HL-60 (cell line): ENCODE measurements at places on chromosomes 12 and 14.

GRCh38 chr12:120350576-120351350, 18.2 kb downstream of the MSI1 start:
- no peak for DNase-seq

DNA sequence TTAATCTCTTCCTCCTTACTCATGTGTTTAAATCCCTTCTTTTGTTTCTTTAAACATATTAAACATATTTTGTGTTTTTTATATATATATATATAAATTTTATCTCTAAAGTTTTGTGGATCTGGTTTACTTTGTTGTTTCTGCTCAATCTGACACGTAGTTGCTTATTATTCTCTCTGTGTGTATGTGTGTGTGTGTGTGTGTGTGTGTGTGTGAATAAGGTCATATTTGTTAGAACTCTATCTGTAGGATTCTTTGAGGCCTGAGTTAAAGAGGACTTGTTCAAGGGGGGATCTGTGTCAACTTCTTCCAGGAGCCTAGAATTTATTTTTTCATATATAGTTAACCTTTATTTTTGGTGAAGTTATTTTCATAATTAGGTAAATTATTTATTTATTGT, 2.7 kb downstream of the GPR65 start:
- DNase-seq: no peak

DNA sequence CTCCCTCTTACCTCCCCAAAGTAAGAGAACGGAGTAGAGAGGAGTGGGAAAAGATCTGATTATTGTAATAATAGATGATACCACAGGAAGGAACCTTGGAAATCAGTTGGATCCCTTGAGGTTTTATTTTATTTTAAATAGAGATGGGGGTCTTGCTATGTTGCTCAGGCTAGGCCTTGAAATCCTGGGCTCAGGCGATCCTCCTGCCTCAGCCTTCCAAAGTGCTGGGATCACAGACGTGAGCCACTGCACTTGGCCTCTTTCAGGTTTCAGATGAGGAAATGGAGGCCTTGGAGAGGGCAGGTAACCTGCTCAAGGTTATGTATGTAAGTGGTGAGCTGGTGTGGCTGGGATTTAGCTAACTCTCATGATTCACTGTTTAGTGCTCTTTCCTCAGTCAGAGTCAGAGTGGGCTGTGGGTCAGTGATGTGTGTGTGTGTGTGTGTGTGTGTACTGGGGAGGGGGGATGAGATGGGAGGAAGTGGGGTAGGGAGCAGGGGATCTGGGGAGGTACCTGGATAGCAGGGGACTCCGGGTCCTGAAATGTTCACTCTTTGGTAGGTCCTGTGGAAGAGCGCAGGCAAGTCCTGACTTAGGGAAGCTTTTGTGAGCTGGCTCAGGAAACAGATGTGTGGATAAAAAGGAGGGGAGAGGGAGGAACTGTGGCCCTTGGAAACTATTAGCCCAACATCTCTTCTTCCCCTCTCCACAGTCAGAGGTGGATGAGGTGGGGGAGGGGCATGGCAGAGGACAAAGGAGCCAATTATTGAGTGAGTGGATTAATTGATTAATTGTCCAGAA, 4.7 kb upstream of the CISTR start:
- no peak for DNase-seq

GRCh38 chr14:57641776-57642175, 148.1 kb upstream of the CCDC198 start:
- no peak for DNase-seq

DNA sequence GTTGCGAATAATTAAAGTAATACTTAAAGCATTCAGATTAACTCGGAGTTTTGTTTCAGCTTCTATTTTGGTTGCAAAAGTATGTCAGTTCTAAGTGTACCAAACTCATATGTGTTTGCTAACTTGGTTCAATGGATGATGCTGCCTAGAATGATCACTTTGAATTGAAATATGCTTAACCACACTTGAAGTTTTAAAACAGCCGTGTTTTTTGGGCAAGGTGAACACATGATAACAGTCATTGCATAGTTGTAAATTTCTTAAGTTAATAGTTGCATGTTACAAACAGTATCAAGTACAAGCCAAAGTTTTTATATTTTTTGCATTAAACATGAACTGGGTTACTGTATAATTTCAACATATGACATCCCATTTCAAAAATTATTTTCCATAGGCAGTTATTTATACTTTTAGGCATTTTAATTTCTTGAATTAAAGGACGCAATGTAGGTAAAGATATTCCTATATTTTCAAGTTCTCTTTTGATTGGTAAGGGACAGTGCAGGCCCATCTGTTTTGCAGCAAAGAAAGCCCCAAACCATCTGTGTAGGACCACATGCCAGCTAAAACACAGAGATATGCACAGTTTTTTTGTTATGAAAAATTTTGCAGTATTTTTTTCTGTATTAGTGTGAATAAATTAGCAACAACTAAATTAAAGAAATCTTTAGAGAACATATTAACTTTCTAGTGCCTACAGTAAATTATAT, 575.5 kb downstream of the PRKD1 start:
- no peak for DNase-seq

- DNase-seq: no peak
Observed at GRCh38 chr14:89534902-89535685, 118.1 kb upstream of the FOXN3 start.

DNA sequence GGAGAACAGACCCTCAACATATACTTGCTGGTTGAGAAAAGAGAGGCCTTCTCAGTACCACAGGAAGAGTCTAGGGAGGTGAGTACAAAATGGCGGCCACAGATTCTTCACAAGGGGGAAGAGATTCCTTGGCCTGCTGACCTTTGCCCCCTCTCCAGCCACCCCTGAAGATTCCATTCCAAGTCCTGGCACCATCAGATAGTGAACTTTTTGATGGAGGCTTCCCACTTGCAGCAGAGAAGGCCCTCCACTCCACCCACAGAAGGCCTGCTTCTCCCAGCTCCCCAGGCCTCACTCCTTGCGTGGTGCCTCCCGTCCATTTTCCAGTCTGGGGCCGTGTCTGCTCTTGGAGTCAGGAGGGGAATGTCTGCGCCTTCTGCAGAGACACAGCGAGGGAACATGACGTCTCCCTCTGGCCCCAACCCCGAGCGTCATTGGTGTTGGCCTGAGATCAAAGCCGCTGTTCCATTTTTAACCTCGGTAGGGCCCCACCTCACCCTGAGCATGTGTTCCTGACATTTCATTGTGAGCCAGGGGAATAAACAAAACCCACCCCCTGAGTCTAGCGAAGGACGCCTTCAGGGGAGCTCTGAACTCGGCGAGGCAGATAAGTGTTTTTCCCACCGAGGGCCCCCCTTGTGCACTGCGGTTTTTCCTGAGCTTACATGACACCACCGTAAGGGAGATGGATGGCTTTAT, 268.7 kb upstream of the TBX3 start:
- no peak for DNase-seq

GRCh38 chr14:68140076-68140741, 320.6 kb downstream of the RAD51B start:
- DNase-seq: no peak

- DNase-seq: no peak
Observed at GRCh38 chr14:104694475-104694950, 5.1 kb downstream of the INF2 start.

DNA sequence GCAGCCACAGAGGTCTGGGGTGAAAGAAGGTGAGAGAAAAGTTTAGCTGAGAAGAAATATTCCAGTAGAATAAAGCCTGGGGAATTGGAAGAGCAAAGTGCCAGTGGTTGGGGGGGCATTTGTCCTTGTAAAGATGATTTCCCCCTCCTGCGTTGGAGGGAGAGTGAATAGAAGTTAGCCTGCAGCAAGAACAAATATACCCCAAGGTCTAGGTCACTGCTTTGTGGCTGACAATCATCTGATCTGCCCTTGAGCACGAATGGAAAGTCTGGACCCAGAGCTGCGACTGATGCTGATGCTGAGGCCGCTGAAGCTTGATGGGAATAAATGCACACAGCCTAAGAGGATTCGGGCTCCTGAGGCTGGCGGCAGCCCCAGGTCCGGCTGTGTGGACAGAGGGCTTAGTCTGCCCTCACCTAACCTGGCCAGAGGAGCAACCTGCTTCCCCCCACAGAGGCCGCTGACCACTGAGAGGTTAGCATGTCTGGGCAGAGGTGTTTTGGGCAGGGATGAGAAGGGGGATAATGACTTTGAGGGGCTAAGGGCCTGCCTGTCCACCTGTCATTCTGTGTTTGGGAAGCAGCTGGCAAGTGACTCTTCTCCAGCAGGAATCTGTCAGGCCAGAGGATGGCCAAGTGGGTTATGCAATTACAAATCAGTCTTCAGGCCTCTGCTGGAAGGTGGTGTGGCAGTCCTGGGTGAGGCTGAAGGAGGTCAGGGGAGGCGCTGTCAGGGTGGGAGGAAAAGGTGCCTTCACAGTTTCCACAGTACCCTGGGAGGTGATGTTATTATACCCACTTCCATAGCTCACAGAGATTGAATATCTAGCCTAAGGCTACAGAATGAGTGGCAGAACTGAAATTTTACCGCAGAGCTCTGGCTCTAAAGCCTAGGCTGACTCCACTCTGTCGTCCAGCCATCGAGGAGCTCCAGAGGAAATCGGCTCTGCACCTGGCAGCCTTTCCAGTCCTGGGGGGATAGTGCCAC, 11.7 kb downstream of the TUBA1C start:
- DNase-seq: no peak

GRCh38 chr12:125284945-125285685, 219.9 kb downstream of the AACS start:
- DNase-seq: no peak

GRCh38 chr14:86299994-86300393, 770.0 kb downstream of the FLRT2 start:
- DNase-seq: no peak

GRCh38 chr14:95059126-95059525, 98.2 kb downstream of the DICER1 start:
- no peak for DNase-seq

GRCh38 chr12:77352946-77353345, 287.6 kb upstream of the E2F7 start:
- DNase-seq: no peak

DNA sequence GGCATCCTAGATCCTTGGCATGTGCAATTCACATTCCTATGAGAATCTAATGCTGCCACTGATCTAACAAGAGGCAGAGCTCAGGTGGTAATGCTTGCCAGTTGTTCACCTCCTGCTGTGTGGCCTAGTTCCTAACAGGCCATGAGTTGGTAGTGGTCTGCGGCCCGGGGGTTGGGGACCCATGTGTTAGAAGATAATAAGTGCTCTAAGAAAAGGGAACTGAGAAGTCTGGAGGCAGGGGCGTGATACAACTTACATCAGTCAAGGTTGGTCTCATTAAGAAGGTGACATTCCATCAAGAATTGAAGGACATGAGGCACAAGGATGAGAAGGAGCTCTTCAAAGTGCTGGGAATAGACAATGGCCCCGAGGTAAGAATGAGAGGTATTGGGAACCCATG, 49.3 kb downstream of the OVCH1 start:
- DNase-seq: no peak

GRCh38 chr12:24414480-24414879, 465.0 kb upstream of the SOX5 start:
- DNase-seq: peak; percentile 1

GRCh38 chr14:95314609-95315008, 5.1 kb downstream of the CLMN start:
- DNase-seq: peak; percentile 41

DNA sequence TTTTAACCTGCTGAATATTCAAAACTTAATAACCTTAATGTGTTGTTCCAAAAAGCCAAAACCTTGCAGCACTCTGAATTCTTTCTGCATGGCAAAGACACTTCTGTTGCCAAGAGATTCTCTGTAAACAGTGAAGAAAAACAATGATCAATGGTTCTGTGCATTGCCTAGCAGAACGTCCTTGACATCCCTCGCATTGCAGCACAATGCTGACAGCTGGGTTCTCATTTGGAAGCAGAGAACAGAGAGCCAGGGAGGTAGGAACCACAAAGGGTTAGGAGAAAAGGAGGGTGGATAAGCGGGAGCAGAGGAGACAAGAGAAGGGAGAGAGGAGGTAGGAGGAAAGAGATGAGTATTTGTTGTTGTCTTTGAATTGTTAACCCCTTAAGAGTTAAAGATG, 501.1 kb downstream of the NAV3 start:
- DNase-seq: no peak

- DNase-seq: no peak
Observed at GRCh38 chr14:54760866-54761575, 141.6 kb downstream of the GCH1 start.

- no peak for DNase-seq
Observed at GRCh38 chr14:74391479-74391878, 34.5 kb downstream of the SYNDIG1L start.

DNA sequence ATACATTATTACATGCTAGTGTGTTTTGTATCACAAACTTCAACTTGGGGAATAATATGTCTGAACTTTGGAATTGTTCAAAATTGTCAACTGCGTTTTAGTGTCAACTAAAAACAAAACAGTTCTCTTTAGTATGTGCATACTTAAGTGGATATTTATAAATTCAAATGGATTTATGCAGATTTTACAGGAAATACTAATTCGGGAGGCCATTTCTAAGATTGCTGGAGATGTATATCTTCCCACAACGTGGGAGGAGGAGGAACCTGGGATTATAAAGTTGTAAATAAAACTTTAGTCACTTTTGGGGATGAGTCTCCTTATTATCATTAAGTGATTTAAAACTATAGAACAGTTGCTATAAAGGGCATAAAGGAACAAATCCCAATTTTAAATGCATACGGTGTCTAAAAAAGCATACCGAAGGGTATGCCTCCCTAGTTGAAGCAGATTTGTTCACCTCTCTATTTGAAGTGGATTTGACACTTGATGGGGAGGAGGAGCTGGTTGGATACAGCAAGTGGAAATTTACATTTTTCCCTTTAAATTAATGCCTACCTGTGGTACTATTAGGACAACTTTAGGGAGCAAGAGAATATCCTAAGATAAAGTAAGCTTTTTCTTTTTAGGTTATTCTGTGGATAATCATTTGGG, 2.7 kb downstream of the PDE3A start:
- no peak for DNase-seq

GRCh38 chr12:108123402-108123801, 5.7 kb upstream of the WSCD2 start:
- DNase-seq: no peak

GRCh38 chr12:44384136-44384535, 492.0 kb downstream of the NELL2 start:
- DNase-seq: no peak

DNA sequence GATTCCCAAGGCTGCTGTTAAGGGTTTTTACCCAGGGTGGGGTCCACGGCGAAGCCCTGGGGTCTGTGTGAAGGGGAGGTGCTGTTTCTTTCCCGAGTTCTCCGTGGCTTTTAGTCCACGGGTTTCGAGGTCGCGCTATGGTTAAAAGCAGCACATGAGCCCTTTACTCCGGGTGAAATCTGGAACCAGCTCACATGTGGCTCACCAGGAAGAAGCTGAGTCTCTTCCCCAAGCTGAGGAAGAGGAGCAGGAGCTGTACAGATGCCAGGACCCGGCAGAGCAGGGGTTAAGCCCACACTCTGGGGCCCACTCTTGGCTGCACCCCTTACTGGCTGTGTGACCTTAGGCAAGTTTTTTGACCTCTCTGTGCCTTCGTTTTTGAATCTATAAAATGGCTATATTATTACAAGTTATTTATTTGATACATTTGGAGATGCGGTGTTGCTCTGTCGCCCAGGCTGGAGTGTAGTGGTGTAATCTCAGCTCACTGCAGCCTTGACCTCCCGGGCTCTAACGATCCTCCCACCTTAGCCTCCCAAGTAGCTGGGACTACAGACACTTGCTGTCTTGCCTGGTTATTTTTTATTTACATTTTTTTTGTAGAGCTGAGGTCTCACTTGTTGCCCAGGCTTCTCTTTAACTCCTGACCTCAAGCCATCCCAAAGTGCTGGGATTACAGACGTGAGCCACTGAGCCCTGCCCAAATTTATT, 266.3 kb downstream of the AACS start:
- DNase-seq: no peak
